ENCODE measurements at places on chromosomes 2 and 18.

GRCh38 chr18:463827-464541, 36.5 kb downstream of the COLEC12 start:
- DNase-seq: peak; percentile 56

- DNase-seq: peak; percentile 87
Observed at GRCh38 chr2:43158259-43158880, 68.0 kb downstream of the ZFP36L2 start.

DNA sequence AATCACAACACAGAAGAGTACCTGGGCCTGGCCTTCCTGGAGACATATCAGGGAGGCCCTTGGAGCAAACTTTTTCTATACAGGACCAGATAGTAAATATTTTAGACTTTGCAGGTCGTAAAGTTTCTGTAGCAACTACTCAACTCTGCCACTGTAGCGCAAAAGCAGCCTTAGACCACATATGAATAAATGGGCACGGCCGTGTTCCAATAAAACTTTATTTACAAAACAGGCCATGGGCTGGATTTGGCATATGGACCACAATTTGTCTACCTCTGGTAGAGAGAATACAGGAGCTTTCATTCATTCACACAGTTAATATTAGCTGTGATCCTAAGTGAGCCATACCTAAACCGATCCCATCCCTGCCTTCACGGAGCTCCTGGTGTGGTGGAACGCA, 98.6 kb upstream of the CAB39 start:
- no peak for DNase-seq

GRCh38 chr2:130756053-130756873, 923 bp downstream of the AMER3 start:
- peak; percentile 9 for DNase-seq

- DNase-seq: peak; percentile 99
Observed at GRCh38 chr2:160387558-160388262, 105.9 kb downstream of the RBMS1 start.

DNA sequence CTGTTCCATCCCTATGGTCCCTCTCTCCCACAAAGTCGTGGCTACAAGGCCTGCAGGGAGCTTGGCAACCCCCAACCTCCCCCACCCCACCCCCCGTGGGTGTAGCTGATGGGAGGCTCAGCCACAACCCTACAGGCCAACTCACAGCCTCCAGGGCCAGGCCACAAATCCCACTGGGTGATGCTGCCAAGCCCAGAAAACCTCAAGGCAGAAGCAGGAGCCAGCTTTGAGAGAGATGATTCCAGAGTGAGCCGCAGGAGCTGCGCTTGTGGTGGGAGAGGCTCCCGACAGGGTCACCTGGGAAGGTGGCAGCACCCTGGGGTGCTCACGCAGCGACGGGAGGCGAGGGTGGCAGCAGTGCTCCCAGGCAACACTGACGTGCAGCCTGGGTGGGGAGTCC, 44.8 kb downstream of the ADCY3 start:
- no peak for DNase-seq

DNA sequence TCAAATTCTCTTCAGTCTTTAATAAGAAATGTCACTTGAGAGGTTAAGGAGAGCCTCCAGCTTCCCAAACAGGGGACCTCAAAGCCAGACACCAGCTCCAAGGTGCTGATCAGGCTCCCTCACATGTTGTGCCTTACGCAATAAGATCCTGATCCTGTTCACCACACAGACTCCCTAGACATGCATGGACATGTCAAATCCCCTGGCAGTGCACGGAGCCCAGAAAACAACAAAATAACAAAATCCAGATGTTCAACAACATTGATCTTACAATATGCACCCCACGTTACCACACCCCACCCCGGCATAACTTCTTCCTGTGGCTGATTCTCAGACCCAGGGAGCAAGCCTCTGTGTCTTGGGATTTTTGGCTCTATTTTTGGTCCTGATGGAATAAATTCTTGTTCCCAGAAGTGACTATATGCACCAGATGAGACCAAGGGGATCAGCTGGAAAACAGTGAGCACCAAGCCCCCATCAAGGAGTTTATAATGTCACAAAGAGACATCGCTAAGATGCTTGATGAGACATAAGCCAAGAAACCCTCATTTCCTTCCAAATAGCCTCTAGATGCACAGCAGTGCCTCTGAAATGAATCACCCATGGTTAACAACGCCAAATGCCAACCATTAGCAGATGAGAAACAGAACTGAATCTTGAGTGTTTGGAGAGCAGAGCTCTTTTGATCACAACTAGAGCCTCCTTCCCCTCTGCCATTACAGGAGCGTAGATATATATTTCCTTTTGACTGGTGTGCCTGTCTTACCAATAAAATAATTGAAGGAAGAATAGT, 198.2 kb downstream of the PRKCE start:
- DNase-seq: peak; percentile 91

GRCh38 chr2:33130054-33130447, 183.3 kb downstream of the LTBP1 start:
- DNase-seq: no peak

- DNase-seq: peak; percentile 73
Observed at GRCh38 chr2:101341901-101342624, 33.6 kb upstream of the RNF149 start.

DNA sequence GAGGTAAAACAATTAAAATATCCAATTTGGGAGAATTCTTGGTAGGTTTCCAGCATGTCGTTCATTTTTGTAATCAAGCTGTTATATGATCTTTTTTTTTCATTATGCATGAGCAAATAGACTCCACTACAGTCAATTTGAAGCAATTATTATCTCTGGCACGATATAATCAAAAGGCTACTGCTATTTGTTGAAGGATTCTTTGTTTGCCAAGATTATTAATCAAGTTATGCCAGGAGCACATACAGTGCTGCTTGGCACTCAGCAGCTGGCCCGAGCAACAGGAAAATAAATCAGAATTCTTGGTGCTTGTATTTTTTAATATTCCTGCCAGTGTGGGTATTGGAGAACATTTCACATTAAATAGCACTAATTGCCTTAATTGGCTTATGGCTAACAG, 279.5 kb downstream of the RND3 start:
- no peak for DNase-seq

GRCh38 chr2:60509066-60509465, 44.4 kb downstream of the BCL11A start:
- DNase-seq: peak; percentile 44

- DNase-seq: no peak
Observed at GRCh38 chr2:178269438-178270224, 75.3 kb downstream of the OSBPL6 start.

DNA sequence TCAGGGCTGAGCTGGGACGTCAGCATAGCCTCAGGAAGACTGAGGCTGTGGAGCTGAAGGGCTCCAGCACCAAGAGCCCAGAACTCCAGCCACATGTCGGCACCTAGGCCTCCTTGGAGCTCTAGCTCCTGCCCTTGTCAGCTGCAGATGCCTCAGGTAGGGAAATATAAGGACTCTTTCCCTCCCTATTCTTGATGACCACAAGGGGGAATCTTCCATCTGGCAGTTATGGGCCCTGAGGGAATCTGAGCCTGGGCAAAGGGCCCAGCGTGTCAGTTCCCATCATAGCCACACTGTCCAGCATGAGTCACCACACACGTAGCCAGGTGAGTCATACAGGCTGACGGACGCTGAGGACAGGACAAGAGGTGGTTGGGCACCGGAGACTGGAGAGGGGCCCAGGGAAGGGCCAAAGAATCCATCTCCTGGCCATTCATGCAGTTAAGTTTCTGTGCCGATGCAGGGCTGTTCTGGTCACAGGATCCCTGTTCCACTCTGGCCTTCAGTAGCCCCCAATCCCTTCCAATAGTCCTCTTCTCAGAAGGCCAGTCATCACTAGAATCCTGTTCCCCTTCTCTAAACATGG, 1.8 kb downstream of the MPV17 start:
- peak; percentile 99 for DNase-seq

GRCh38 chr2:217305882-217306281, 446.0 kb upstream of the TNP1 start:
- DNase-seq: no peak

GRCh38 chr2:181674461-181674860, 5.9 kb downstream of the NEUROD1 start:
- DNase-seq: no peak

DNA sequence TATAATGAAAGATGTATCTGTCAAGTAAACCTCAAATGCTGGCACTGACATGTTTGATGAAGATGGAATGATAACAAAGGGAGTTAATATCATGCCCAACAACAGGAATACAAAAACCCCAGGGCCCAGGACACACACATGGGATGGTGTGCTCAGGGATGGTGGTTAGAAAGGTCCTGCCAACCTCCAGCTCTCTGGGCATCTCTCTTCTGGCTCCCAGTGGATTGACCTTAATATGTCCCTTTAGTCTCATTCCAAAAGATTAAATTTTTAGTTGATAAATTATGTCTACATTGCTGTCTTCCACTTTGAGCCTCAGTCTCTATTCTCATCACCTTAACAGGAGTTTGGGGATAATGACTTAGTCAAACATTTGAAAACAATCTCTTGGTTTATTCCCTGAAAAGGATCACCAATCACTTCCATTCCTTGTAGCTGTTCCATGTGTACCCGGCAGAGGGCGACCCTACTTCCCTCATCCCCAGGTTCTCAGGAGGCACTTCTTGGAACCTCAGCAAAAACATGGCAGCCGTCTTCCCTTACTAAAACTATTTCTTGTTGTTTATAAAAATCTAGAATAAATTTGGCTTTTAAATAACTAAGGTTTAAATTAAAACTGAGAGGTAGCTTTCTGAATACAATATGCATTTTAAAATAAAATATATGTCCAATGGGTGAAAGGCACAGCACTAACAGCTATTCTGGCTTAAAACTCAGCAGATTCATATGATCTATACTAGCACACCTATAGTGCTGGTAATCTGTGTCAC, 29.6 kb downstream of the MCEE start:
- peak; percentile 62 for DNase-seq

DNA sequence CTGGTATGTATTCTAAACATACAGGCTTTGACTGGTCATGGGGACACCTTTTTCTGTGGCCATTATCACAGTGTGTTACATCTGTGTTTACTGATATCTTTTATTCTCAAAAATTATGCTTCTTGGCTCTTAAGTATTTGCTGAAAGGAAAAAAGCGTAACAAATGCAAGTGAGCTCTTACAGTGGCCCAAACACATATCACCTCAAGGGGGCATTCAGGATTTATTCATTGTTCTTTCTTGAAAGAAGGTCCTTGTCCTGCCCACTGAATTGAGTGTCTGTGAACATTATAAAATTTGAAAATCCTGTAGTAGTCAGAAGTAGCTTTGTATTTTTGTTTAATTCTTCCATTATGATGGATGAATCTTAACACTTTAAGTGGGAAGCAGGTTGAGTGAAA, 454.5 kb downstream of the XIRP2 start:
- DNase-seq: no peak

GRCh38 chr2:69955029-69955428, 6.4 kb downstream of the ASPRV1 start:
- DNase-seq: no peak

- DNase-seq: peak; percentile 79
Observed at GRCh38 chr2:27249159-27249890, 13.5 kb downstream of the SLC30A3 start.

DNA sequence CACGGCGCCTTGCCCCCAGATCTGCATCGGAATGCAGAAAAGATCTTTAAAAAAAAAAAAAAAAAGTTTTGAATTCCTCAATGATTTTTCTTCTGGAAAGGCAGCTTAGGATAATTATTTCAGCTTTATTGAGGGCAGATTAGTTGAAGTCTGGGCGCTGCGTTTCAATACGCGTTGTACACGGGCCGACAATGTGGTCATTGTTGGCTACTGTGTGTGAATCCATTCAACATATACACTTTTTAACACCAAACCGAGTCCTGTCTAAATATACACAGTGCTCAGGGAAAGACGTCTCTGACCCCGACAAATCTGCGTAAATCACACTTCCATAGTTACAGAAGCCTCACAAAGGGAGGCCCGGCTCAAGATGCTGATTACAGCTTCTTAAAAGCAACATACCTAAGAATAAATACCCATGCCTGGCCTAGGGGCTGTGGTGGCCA, 1.4 kb upstream of the SIX3 start:
- no peak for DNase-seq

DNA sequence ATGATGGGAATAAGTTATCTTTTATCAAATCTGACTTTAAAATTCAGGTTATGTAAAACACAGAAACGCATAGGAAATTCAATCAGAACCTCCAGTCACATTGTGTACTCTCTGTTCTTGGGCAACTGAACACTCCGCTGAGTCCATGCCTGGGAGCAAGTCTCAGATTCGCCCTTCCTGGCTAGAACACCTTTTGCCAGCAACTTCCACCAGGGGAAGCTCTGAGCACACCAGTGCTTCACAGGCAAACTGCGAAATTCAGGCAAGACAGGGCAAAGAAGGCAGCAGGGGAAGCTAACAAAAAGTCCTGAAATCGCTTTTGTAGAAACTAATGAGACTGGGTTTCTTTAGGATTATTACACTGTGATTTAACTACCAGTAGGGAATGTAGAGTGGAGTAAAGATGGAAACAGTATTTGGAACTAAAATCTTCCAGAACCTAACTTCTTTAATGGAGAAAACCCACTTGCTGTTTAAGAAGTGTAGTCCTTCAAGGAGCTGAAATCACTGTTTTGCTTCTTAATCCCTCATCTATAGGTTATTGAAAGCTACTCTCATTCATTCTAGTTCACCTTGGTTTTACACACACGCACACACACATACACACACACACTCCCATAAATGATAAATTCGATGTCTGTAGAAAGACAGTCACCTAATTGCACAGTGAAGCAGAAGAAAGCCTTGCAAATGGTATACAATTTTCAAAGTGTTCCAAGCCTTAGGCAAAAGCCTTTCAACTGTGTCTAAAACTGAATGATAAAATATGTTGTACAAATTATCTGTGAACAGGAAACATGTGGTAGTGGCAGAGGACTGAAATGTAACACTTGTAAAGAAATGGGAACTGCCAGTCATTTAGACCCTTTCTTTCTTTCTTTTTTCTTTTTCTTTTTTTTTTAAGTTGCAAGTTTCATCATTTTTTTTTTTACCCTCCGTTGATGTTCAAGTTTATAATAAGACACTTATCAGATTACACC, 214.5 kb downstream of the TMEM182 start:
- no peak for DNase-seq

DNA sequence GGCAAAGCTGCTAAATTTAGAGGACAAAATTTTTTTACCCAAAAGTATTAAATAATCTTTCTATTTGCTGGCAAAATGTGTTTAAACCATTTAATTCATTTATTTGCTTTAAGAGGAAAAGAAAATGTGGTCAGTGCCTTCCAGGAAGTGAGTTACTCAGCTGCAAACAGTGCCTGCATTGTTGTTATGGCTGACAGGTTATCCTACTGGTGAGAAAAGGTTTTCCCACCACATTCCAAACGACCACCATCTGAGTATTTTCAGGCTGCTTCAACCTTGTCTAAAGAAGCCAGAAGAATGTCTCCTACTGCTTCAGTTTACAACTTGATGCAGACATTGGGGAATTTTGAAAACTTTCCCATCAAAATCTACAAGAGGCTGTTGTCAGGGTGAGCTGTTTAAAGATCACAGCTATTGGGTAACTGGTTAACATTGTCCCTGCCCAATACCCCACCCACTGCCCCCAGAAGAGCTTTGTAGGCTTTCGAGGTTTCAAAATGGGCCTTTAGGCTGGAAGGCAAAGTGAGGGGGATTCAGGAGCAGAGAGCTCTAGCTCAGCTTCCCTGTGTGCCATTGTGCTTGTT, 461.3 kb upstream of the FANCL start:
- DNase-seq: peak; percentile 1

- peak; percentile 47 for DNase-seq
Observed at GRCh38 chr2:38835015-38835601, 40.6 kb downstream of the DHX57 start.

GRCh38 chr2:19807866-19808265, 93.9 kb downstream of the TTC32 start:
- no peak for DNase-seq
